ENCODE measurements at places on chromosomes 5 and 9. TPM values are rescaled to one million over a fixed set of nuclear protein-coding genes. Genes with fewer than 3 reads are reported as not detected.
A peak's percentile ranks its signal among the peaks of the same experiment; 100 is the strongest.

The C5orf52 gene
- 5.9 TPM for total RNA-seq

The PDE6A gene
- 0.91 TPM for total RNA-seq

The PAPPA gene
- 1.8 TPM for total RNA-seq

The AIF1L gene
- 18.4 TPM for total RNA-seq

DNA sequence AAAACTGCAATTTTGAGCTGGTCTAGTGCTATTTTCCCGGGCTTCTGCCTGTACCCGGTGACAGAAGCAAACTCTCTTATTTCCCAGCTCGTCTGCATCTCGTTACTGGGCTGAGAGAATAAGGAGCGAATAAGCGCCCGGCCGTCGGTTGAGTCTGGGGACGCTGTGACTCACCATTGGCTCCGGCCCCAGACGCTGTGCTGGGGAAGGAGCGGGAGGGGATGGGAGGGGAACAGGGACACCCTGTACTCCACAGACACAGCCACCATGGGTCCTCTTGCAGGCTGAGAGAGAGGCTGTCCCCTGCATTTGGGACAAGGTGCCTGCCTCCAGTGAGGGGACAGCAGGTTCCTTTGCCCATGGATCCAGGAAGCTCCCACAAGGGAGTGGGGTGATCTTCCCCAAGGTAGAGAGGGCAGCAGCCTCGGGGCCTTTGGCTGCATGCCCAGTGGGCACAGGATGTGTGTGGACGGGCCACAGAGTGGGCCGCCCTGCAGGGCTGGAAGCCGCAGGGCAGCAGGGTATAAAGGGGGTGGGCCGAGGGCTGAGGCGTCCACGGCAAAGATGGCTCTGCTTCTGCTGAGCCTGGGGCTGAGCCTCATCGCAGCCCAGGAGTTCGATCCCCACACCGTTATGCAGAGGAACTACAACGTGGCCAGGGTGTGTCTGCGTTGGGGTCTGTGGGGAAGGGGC is at the start of gene LCN9:
LCN9 (plus strand) TSS at position 552 of the 693 bp plus-strand sequence; CDS start at position 565, 13 bp downstream.
- H3K4me1 ChIP-seq: no peaks in the 10 kb centered on the region
- H3K36me3 ChIP-seq: no peaks in the 10 kb centered on the region
- no peak within 1 kb of the TSS for H3K4me3 ChIP-seq
- DNase-seq: no peak
- no peaks in the 10 kb centered on the region for H3K27me3 ChIP-seq

DNA sequence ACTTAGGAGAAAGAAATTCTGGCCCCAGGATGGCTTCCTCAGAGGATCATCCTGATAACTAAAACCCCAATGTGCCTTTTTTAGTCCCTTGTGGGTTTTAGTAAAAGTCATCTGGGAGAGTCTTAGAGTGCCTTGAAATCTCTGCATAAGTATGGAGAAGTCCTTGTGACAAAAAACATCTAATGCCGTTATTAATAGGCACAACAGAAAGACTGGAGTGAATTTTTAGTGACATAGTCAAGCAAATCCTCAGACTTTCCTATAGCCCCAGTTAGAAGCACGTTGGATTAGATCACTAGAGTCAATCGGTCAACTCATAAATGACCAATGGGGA is 108.2 kb upstream of the MPDZ start:
- no peak for DNase-seq
- H3K4me1 ChIP-seq: no peaks in the 10 kb centered on the region
- H3K4me3 ChIP-seq: no peak overlapping the region

DNA sequence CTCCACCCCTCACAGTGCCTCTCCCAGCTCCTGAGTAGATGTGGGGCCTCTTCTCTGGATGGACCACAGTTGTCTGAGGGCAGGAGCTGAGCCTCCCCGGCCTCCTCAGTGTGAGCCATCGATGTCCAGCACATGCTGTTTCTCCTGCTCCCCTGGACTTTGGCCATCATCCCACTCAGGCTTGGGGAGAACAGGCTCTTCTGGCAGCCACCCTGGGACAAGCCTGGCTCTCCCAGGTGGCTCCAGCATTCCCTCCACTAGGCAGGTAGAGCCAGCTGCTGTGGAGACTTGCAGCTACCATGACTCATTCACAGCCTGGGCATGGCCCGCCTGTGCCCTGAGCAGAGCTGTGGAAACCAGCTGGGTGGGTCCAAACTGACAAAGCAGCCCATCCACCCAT is 77.0 kb downstream of the CSNK1A1 start:
- no peak overlapping the region for H3K4me3 ChIP-seq
- peak overlapping the region; percentile 48 for H3K27ac ChIP-seq
- DNase-seq: peak; percentile 58
- H3K4me1 ChIP-seq: peaks cover 6% of the 10 kb centered on the region

- H3K27ac ChIP-seq: peak overlapping the region; percentile 100
- no peak overlapping the region for H3K4me3 ChIP-seq
- DNase-seq: no peak
- no peaks in the 10 kb centered on the region for H3K36me3 ChIP-seq
Observed at GRCh38 chr5:133050521-133050920, 1.3 kb upstream of the HSPA4 start.

DNA sequence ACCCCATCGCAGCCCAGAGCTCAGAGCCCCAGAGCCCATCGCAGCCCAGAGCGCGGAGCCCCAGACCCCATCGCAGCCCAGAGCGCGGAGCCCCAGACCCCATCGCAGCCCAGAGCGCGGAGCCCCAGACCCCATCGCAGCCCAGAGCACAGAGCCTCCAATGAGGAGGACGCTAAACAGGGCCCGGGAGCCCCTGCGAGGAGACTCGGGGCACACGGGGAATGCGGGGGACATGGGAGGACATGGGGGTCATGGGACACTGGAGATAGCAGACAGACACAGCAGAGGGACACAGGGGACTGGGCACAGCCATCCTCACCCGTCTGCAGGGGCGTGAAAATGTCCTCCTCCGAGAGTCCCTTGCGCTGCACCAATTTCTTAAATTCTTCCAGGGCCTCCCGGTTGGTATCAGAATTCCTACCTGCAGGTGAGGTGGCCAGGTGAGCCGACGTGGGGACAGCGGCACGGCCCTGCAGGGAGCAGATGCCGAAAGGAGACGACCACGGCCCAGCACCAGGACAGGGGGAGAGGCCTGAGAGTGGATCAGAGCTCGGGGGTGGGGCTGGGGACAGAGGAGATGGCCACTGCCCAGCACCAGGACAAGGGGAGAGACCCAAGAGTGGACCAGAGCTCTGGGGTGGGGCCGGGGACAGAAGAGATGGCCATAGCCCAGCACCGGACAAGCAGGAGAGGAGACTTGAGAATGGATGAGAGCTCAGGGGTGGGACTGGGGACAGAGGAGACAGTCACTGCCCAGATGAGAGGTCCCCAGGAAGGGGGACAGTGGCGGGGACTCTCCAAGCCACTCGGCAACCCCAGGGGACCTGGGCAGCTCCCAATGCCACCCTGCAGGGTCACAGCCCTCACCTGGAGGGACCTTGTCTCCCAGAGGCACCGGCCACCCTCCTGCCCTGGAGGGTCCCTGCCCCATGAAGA is 2.8 kb downstream of the OBP2B start:
- no peak overlapping the region for H3K27ac ChIP-seq
- H3K4me1 ChIP-seq: no peaks in the 10 kb centered on the region
- DNase-seq: no peak
- H3K4me3 ChIP-seq: no peak overlapping the region

DNA sequence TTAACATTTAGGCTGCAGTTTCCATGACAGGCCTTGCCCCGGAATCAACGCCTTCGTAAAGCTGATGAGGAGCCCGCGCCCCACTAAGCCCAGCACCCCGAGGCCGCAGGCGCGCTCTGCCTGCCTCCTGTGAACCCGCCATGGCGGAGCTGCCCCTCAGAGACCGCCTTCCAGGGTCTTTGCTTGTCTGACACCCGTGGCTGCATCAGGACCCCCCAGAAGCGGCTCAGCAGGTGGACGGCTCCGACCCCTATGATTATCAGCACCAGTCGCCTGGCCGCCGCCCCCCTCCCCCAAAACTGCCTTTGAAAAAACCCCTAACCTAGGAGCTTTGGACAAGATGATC is 507 bp upstream of the DPH7 start:
- H3K36me3 ChIP-seq: no peaks in the 10 kb centered on the region
- no peak for DNase-seq
- H3K4me1 ChIP-seq: peaks cover 11% of the 10 kb centered on the region
- peak overlapping the region; percentile 81 for H3K4me3 ChIP-seq
- peak overlapping the region; percentile 73 for H3K27ac ChIP-seq

DNA sequence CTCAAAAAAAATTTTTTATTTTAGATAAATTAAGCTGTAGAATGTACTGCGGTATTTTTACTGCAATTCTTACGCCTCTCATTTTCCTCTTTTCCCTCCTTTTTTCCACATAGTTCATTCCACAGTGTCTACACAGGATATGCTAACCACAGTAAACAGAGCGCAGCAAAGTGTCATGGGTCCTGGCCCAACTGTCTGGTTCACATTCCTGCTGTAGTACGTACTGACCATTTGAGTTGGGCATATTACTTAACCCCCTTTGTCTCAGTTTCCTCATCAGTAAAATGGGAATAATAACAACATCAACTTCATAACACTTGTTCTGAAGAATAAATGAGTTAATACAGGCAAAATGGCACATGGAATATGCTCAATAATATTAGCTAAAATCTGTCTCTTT is 41.6 kb downstream of the SLC44A1 start:
- H3K27ac ChIP-seq: no peak overlapping the region
- H3K27me3 ChIP-seq: no peaks in the 10 kb centered on the region
- no peaks in the 10 kb centered on the region for H3K4me1 ChIP-seq
- no peaks in the 10 kb centered on the region for H3K36me3 ChIP-seq

- H3K36me3 ChIP-seq: no peaks in the 10 kb centered on the region
- DNase-seq: no peak
- H3K4me1 ChIP-seq: no peaks in the 10 kb centered on the region
- no peaks in the 10 kb centered on the region for H3K27me3 ChIP-seq
- H3K27ac ChIP-seq: no peak overlapping the region
- no peak overlapping the region for H3K4me3 ChIP-seq
Observed at GRCh38 chr5:52769061-52769460, 18.7 kb upstream of the ITGA1 start.

- no peak overlapping the region for H3K27ac ChIP-seq
- H3K4me1 ChIP-seq: peaks cover 6% of the 10 kb centered on the region
- no peaks in the 10 kb centered on the region for H3K36me3 ChIP-seq
- DNase-seq: no peak
- no peak overlapping the region for H3K4me3 ChIP-seq
Observed at GRCh38 chr9:135225619-135226228, 138.3 kb downstream of the OLFM1 start.

GRCh38 chr9:112443200-112443599 is 43.4 kb upstream of the KIAA1958 start:
- DNase-seq: no peak
- H3K27ac ChIP-seq: no peak overlapping the region
- no peak overlapping the region for H3K4me3 ChIP-seq
- no peaks in the 10 kb centered on the region for H3K36me3 ChIP-seq
- H3K27me3 ChIP-seq: no peaks in the 10 kb centered on the region

DNA sequence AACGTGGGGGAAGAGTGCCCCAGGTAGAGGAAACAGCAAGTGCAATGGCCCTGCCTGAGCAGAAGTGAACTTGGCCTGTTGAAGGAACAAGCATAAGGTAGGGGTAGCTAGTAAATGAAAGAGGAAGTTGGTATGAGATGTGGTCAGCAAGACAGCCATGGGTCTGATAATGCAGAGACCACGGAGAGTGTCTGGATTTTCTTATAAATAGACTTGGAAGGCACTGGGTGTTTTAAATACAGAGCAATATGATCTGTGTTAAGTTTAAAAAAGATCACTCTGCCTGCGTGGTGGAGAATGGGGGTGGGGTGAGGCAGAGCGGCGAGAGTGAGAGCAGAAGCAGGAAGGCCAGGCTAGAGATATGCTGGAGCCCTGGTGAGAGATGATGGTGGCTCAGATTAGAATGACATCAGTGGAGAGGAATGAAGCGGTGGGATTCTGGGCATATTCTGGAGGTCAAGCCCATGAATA is 4.2 kb downstream of the ADAM19 start:
- H3K4me3 ChIP-seq: no peak overlapping the region
- no peak for DNase-seq
- no peaks in the 10 kb centered on the region for H3K4me1 ChIP-seq
- no peak overlapping the region for H3K27ac ChIP-seq
- no peaks in the 10 kb centered on the region for H3K36me3 ChIP-seq

DNA sequence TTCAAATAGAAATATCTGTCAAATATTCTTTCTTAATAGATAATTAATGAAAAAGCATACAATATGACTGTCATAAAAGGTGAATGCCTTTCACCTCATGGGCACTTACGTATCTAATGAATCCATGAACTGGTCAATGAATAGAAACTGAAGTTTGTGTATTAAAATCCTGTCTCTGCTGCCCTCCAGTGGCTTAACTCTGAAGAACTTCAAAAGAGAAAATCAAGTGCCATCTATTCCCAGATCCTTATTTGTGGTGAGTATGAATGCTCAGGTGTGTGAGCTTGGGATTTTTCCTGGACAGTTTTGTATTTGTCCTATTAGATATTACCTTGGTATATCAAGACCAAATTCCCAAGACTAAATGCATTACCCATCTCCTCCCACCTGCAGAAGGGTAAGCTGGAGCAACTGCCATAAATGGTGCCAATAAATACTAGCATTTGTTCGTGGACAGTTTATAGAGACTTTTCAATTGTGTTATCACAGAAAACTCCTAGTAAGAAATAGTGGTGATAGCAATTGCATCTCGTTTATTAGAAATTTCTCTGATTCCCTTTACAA is 44.0 kb upstream of the SVEP1 start:
- H3K4me1 ChIP-seq: no peaks in the 10 kb centered on the region
- no peaks in the 10 kb centered on the region for H3K27me3 ChIP-seq
- no peak overlapping the region for H3K27ac ChIP-seq
- peak; percentile 49 for DNase-seq
- H3K4me3 ChIP-seq: no peak overlapping the region
- no peaks in the 10 kb centered on the region for H3K36me3 ChIP-seq

Data from prostate gland (tissue), 2 donors.